Natural killer cell treated with Interleukin-12 subunit alpha and Interleukin-12 subunit beta and Interleukin-15 and Interleukin-18, amount 100 ng/mL, for 72 hours (primary cell): ENCODE measurements at places on chromosomes 4 and X. TPM values are rescaled to one million over a fixed set of nuclear protein-coding genes. Genes with fewer than 3 reads are reported as not detected.

PDGFRA gene
- total RNA-seq = 0.05 TPM

MAMLD1 gene
- 3.5 TPM for total RNA-seq

GRCh38 chrX:106707771-106708454, 18.6 kb upstream of the RNF128 start:
- DNase-seq = no peak

- DNase-seq = no peak
These were observed 125.2 kb downstream of the BMP15 start for GRCh38 chrX:51035746-51036145.

DNA sequence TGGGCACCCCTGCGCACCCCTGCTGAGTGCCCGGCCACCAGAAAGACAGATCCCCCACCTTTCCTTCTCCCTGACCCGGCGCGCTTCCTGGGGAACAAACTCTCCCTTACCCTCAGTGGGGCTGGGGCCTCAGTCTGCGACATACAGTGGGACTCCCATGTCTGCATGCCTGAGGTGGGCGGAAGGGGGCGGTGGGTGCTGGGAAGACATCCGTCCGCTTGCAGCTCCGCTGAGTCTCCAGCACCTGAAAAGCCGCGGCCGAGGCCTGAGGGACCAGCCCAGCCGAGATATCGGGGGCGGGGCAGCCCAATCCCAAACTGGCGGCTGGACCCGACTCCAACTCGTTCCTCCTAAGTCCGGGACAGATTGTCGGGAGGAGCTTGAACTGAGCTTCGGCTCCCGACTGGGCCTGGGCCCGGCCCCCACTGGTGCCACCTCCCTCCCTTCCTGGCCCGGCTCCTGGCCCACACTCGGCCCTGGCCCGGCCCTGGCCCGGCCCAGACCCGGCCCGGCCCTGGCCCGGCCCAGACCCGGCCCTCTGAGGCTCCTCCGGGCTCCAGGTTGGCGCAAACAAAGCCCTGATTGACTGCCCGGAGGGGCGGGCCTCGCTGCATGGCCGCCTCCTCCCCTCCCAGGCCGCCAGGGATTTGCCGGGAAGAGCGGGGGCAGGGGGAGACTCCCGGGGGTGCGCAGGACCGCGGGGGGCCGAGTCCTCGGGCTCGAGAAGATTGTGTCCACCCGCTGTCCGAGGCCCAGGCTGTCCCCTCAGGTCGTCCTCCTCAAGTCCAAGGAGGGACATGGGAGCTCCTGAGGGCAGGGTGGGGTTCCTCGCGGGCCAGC, 877 bp upstream of the SLC16A2 start:
- DNase-seq = no peak
